ENCODE measurements at places on chromosomes 5 and 9. TPM values are rescaled to one million over a fixed set of nuclear protein-coding genes. Genes with fewer than 3 reads are reported as not detected.

The GRIA1 gene
- not detected for total RNA-seq

GRCh38 chr9:487429-487828 lies 272.8 kb downstream of the DOCK8 start:
- no peak for DNase-seq
- no peak overlapping the region for H3K27ac ChIP-seq
- no peaks in the 10 kb centered on the region for H3K27me3 ChIP-seq
- no peak overlapping the region for H3K4me3 ChIP-seq

DNA sequence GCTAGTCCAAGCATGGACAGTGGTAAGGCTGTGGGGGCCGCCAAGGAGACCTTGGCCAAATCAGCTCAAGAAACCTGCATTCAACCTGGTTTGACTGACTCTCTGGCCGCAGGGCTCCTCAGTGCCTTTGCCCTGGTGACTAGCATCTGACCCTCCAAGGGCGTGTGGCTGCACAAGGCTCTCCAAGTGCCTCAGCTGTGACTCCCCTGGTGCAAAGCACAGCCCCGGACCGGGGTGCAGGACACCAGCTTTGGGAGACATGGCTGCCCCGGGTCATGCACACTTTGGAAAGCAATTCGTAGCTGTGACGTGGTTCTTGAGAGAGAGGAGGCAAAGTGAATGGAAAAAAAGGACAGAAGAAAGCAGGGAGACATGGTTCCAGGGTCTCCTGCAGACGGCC lies 245.2 kb upstream of the IRX2 start:
- no peak for DNase-seq
- H3K4me3 ChIP-seq = no peak overlapping the region
- H3K4me1 ChIP-seq = no peaks in the 10 kb centered on the region
- H3K27ac ChIP-seq = no peak overlapping the region
- peaks cover 1% of the 10 kb centered on the region for H3K27me3 ChIP-seq
- no peaks in the 10 kb centered on the region for H3K36me3 ChIP-seq

- DNase-seq = no peak
- H3K36me3 ChIP-seq = no peaks in the 10 kb centered on the region
- no peak overlapping the region for H3K27ac ChIP-seq
- no peak overlapping the region for H3K4me3 ChIP-seq
These were observed 35.5 kb downstream of the OLFML2A start for GRCh38 chr9:124812441-124812876.

- no peak overlapping the region for H3K4me3 ChIP-seq
- no peak overlapping the region for H3K27ac ChIP-seq
These were observed 349.6 kb downstream of the PDE4D start for GRCh38 chr5:59543821-59544442.

DNA sequence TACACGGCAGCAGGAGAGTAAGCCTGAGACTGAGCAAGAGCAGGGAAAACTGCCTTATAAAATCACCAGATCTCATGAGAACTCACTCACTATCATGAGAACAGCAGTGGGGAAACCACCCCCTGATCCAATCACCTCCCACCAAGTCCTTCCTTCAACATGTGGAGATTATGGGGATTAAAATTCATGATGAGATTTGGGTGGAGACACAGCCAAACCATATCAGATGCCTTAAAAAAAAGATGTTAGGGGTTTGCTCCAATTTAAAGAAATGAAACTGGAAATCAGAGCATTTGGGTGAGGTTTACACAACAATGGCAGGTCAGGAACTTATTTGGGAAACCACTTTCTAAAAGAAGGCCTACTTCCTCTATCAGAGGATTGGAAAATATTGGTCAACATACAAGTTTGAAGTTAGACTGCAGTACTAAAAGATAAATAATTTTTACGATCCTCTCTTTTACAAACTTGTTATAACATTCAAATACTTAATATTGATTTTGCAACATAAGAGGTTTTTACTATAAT lies 105.1 kb downstream of the FBN2 start:
- no peak overlapping the region for H3K27ac ChIP-seq
- H3K4me1 ChIP-seq = no peaks in the 10 kb centered on the region
- H3K27me3 ChIP-seq = no peaks in the 10 kb centered on the region
- no peaks in the 10 kb centered on the region for H3K36me3 ChIP-seq
- DNase-seq = no peak

DNA sequence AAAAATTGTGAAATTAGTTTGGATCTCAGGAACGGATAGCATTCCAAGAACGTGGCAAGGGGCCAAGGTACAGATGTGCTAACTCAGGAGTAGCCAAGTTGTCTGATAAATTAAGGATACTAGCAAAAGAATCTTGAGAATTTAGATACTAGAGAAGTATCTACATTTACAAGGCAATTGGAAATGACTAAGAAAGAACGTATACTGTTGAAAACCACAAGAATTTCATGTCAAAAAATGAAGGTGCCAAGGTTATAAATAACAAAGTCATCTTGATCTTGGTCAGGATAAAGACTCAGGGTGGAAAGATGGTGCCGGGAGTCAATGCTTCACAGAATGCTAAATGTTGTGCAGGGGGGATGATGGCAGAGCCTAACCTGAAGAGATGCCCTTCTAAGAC lies 19.2 kb downstream of the CAPSL start:
- H3K36me3 ChIP-seq = no peaks in the 10 kb centered on the region
- no peak overlapping the region for H3K4me3 ChIP-seq
- DNase-seq = no peak
- H3K4me1 ChIP-seq = peaks cover 7% of the 10 kb centered on the region

- no peak overlapping the region for H3K27ac ChIP-seq
- DNase-seq = no peak
- no peaks in the 10 kb centered on the region for H3K27me3 ChIP-seq
- H3K4me3 ChIP-seq = no peak overlapping the region
These were observed 6.8 kb downstream of the PLGRKT start for GRCh38 chr9:5430912-5431311.

GRCh38 chr9:36946653-36947052 lies 87.4 kb downstream of the PAX5 start:
- H3K4me1 ChIP-seq = no peaks in the 10 kb centered on the region
- H3K4me3 ChIP-seq = no peak overlapping the region
- no peaks in the 10 kb centered on the region for H3K36me3 ChIP-seq
- H3K27ac ChIP-seq = no peak overlapping the region
- DNase-seq = no peak

Measured in naive thymus-derived CD8-positive, alpha-beta T cell (primary cell).